ENCODE measurements at places on chromosomes 11 and 22.

DNA sequence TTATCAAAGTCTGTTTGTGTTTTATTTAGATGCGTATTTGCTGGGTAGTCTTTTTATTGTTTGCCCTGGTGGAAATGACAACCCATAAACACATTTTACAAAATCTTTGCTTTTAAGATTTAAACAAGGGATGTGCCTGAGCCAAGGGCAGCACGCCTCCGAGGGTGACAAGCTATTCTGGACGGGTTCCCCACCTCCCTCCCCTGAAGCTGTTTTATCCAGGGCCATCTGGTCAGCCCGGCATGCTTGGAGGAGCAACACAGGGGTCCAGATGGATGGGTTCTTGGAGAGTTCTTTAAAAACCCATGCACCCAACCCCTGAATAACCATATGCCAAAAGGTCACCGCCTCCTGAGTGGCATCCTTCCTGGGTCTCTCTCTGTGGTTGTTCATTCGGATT, 408.9 kb downstream of the OPCML start:
- no peak for DNase-seq

- no peak for DNase-seq
These were observed 2.5 kb downstream of the KCNJ4 start for GRCh38 chr22:38452373-38453065.

DNA sequence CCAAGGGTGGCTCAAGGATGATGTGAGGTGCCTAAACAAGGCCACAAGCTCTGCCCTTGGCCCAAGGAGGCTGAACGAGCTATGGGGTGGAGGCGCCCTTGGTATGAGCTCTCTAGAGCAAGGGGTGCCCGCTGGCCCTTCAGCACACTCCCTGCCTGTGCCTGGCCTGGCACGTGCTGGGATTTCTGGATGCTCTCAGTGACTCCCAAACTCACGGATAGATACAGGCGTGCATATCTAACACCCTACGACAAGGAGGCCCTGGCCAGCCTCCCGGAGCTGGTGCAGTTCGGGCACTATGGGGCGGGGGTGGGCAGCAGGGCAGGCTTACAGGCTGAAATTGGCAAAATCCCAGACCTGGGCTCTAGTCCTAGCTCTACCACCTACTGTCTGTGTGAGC, 30.6 kb downstream of the SCUBE1 start:
- DNase-seq: no peak

DNA sequence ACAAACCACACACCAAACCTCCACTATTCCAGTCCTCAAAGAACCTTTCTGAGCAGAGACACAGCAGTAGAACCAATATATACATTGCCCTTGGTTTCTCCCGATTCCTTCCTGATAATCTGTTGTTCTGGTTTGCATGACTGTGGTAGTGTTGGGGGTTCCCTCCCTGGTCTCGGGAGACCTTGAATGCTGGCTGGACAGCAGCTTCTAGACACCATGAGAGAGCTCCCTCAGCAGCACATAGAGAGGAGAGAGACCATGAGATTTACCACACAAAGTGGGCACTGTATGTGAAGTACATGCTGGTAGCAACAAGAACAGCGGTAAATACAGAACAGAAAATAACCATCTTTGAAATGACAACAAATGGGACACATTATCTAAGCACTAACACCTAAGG, 2.6 kb downstream of the C11orf91 start:
- no peak for DNase-seq

GRCh38 chr22:40484906-40485669, 114.7 kb downstream of the SGSM3 start:
- DNase-seq: no peak

- no peak for DNase-seq
These were observed 30.9 kb upstream of the NNMT start for GRCh38 chr11:114265122-114265878.

GRCh38 chr11:116035977-116036376, 531.8 kb upstream of the CADM1 start:
- DNase-seq: no peak

Measured in activated CD4-positive, alpha-beta T cell treated with anti-CD3 and anti-CD28 coated beads for 24 hours (primary cell).